Transverse colon (tissue), 4 donors: ENCODE measurements at places on chromosomes 5 and 9. TPM values are rescaled to one million over a fixed set of nuclear protein-coding genes. Genes with fewer than 3 reads are reported as not detected.
A peak's percentile ranks its signal among the peaks of the same experiment; 100 is the strongest.

- peak; percentile 80 for DNase-seq
These were observed at the start of gene JADE2 for GRCh38 chr5:134524826-134525682. JADE2 (plus strand) TSS chr5:134525670; CDS start chr5:134535858, 10,188 bp downstream.

- DNase-seq, result no peak
These were observed 63.3 kb downstream of the CWC27 start for GRCh38 chr5:64831996-64832395.

GRCh38 chr5:5380298-5380697 is 42.2 kb upstream of the ICE1 start:
- no peak for DNase-seq

GRCh38 chr5:158720281-158720680 is 379.4 kb downstream of the EBF1 start:
- no peak for DNase-seq

GRCh38 chr5:160749682-160750081 is 102.3 kb downstream of the ATP10B start:
- DNase-seq, result peak; percentile 47

- no peak for DNase-seq
These were observed 538.3 kb upstream of the CLINT1 start for GRCh38 chr5:158397278-158397677.

DNA sequence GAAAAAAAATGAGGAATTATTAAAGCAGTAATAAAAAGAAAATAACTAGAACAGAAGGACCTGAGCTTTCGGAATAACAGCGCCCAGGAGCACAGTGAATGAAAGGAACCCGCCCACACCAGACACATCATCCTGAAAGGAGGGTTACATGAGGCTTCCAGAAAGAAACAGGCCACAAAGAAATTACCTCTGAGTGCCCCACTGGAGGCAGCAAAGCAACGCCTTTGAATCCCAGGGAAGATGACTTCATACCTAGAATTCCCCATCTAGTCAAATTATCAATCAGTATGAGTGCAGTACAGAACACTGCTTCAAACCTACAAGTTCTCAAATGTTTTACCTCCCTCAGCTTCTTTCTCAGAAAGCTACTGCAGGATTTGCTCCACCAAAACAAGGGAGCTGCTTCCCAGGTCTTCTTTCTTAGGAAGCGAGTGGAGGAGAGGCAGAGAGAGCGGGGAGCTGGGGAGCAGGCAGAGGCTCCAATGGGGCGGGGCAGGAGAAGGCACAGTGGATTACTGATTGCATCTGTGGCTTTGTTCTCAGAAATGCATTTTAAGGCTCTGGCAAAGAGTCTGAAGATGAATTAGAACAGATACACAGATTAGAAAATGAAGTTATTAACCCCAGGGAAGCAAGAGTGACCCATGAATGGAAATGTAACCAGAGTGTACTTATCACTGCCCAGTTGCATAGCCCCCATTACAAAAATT is 87.1 kb downstream of the SEMA4D start:
- DNase-seq, result no peak

- DNase-seq, result no peak
These were observed 31.1 kb downstream of the PGGT1B start for GRCh38 chr5:115231598-115231997.

DNA sequence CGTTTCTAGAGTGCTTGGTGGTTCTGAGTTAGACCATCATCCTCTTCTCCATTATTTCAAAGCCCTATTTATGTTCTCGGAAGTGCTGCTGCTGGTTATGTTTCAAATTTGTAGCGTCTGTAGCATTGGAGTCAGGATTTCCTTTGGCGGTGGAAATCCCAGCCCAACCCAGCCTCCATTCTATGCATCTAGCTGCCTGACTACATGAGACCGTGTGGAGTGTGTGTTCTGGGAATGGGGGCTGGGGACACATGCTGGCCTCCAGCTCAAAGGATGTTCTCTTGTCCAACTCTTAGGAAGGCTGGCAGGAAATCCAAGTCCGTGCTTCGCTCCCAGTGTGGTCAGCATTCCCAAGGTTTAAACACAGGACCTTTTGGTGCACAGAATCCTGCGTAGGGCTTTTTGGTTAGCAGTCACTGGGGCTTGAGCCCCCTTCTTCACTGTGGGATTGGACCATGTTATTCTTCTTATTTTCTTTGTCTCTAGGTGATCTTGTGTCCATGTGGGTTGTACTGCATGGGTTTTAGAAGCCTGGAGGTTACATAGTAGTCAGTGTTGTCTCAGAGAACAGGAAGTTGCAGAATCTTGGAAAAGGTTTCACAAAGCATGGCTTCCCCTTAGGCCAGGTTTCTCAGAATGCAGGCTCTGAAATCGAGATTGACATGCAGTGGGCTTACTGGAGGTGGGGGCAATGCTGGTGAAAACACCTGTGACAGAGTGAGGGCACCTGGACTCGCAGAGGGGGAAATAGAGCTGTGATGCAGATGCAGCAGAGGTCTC is 132.2 kb downstream of the ARHGAP26 start:
- DNase-seq, result no peak

DNA sequence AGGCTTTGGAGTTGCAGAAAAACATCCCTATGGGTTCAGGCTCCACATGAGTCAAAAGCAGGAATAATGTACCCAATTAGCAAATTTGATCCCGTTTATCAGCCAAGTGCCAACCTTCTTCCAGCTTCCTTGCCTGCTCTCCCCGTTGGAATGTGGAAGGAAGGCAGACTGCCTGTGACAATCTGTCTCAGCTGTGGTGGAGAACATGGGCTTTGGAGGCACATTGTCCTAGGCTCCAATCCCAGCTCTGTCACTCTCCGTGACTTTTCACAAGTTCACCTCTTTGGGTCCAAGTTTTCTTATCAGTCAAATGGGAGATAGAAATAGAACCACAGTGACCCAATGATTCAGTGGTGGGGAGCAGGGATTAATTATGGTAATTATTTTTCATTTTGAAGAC is 113.9 kb downstream of the ARHGAP26 start:
- no peak for DNase-seq

The SGCD gene
- 3.4 TPM for total RNA-seq

The FOXD4L5 gene
- not detected for total RNA-seq

The TMEM215 gene
- total RNA-seq, result not detected

The SLC1A3 gene
- 4.4 TPM for total RNA-seq

The FOXD4 gene
- 0.32 TPM for total RNA-seq

The CCL21 gene
- 57.5 TPM for total RNA-seq

The KCNN2 gene
- 0.41 TPM for total RNA-seq

The ZMYND19 gene
- total RNA-seq, result 11.5 TPM
